ENCODE measurements at places on chromosomes 4 and X.

GRCh38 chrX:110322603-110323002, 4.7 kb upstream of the AMMECR1 start:
- no peak for DNase-seq

GRCh38 chr4:61335241-61335763, 135.2 kb downstream of the ADGRL3 start:
- no peak for DNase-seq

GRCh38 chr4:10466161-10466560, 8.9 kb upstream of the ZNF518B start:
- no peak for DNase-seq

DNA sequence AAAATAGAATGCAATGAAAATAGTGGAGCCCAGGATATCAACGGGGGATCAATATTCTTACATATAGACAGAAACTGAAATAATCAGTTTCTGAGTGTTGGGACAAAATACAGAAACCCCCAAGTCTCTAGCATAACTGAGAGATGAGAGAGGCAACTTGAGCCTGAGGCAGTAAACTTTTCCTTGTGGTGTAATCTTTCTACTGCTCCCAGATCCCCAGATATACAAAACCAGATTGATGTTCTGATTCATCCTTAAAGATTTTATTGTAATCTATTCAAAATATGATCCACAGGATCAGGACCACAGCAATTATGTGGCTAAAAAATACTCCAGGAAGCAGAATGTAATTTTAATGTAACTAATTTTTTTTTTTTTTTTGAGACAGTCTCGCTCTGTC, 2282.6 kb downstream of the ARAP2 start:
- DNase-seq, result no peak

- DNase-seq, result no peak
These were observed 676.7 kb upstream of the TENM3 start for GRCh38 chr4:181566490-181566889.

All from cerebellum (tissue), 4 donors.